ENCODE measurements at places on chromosomes 1 and 21.

- no peak for DNase-seq
Observed at GRCh38 chr21:25646474-25646873, 7.4 kb downstream of the JAM2 start.

- DNase-seq: no peak
Observed at GRCh38 chr1:166490437-166490991, 323.7 kb upstream of the FAM78B start.

GRCh38 chr1:36628804-36629203 lies 146.1 kb upstream of the CSF3R start:
- DNase-seq: no peak

- no peak for DNase-seq
Observed at GRCh38 chr1:184535191-184535970, 148.6 kb downstream of the C1orf21 start.

DNA sequence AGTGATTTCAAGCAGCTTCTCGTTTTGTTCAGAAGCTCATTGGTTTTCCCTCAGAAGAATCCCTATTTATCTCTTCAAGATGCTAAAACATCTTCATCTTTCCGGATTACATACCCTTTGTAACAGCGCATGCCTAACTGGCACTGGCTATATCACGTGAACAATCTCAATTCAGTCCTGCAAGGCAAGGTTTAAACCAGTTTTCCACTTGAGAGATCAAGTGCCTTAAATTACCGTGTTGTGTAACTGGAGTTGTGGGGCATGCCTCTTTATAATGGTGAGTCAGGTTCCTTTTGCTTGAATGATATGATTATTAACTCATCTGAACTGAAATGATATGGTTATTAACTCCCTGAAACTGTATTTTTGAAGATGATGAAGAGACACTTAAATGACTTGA lies 11.0 kb upstream of the ZFP69B start:
- no peak for DNase-seq

- no peak for DNase-seq
Observed at GRCh38 chr1:97007840-97008604, 286.4 kb downstream of the PTBP2 start.

DNA sequence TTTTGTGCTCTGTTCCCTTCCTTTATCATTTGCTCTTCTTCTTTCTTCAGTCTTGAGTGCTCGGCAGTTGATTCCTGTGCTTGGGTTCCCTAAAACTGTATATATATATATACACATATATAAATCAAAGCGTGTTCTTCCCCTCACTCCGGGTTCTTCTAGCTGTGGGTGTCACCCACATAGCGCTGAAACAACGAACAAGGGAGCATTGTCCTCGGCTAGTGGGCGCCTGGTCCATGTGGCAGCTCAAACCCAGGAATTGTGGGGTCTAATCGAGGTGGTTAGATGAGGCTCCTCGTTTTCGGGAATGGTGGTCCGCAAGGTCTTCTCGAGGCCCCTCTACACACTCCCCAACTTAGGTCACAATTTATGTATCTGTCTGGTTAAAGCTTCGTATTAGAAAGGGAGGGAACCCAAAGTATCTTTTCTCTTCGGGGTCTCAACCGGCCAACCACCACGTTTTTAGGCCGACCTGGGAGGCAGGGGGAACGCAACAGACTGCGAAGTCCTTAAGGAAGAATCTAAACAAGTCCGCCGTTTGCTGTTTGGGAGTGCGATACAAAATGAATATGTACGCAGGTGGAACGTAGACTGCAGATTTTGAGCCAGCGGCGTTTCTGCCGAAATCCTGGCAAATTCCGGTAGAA lies 504 bp upstream of the SDHC start:
- DNase-seq: peak; percentile 22

DNA sequence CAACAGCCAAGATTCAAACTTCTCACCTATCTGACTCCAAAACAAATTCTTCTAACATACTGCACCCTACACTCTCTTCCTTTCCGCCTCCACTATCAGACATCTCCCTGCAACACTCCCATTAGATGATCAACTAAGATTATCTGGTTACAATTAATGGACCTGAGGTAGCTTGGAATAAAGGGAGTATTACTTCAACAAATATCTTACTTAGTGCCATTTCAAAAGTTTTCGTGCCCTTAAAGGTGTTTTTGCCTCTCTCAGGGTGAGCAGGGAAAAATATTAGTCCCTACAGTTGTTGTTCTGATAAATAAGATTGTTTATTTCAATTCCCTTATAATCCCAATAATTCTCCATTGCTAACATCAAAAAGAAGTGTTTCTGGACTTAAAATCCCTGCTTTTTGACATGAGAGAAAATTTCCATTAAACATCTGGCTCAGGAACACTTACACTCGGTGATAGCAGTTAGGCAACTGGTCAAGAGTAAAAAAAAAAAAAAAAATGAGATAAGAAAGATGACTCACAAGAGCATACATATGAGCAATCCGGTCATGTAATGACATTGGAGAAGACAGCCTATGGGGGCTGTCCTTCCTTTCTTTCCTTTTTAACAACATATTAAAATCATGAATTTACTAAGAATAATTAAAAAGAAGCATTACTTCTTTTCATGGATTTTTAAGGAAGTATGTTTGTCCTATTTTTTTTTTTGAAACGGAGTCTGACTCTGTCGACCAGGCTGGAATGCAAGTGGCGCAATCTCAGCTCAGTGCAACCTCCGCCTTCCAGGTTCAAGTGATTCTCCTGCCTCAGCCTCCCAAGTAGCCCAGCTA lies 7.6 kb downstream of the RSBN1 start:
- no peak for DNase-seq

- DNase-seq: no peak
Observed at GRCh38 chr1:77238462-77238861, 19.2 kb upstream of the PIGK start.

- DNase-seq: peak; percentile 7
Observed at GRCh38 chr1:114342376-114342775, 168.6 kb downstream of the TRIM33 start.

GRCh38 chr1:181504399-181504842 lies 21.1 kb downstream of the CACNA1E start:
- DNase-seq: no peak

- DNase-seq: no peak
Observed at GRCh38 chr1:10623686-10624145, 149.0 kb downstream of the PEX14 start.

DNA sequence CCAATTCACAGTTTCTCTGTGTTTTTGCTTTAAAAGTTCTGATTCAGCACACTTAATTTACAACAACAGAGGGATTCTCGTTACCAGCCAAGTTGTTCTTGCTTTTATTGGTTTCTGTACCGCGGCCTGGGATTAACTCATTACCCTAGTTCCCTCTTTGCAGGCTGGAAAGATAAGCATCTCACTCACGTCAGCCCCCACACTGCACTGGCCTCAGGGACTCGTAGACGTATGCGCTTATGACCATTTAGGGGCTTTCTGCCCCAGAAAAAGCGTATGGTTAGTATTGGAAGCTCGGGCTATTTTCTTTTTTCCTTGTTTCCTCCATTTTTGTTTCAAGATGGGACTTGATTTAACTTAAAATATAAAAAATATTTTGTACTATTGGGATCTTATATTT lies 76.0 kb downstream of the POFUT2 start:
- DNase-seq: no peak

DNA sequence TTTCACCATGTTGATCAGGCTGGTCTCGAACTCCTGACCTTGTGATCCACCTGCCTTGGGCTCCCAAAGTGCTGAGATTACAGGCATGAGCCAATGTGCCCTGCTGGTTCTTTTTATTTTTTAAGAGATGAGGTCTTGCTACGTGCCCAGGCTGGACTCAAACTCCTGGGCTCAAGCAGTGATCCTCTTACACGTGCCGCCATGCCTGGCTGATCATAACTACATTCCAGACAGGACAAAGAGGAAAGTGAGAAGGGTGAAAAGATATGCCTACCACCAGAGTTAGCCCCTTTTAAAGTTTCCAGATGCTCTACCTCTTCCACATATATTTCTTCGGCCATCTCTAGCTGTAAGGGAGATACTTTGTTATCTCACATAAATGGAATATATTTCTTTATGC lies 79.7 kb upstream of the SOX13 start:
- DNase-seq: no peak

- no peak for DNase-seq
Observed at GRCh38 chr1:208065862-208066261, 154.9 kb upstream of the CD34 start.

- DNase-seq: no peak
Observed at GRCh38 chr21:34881421-34881820, 167.7 kb downstream of the RUNX1 start.

GRCh38 chr1:237205400-237206064 lies 163.5 kb downstream of the RYR2 start:
- DNase-seq: no peak

DNA sequence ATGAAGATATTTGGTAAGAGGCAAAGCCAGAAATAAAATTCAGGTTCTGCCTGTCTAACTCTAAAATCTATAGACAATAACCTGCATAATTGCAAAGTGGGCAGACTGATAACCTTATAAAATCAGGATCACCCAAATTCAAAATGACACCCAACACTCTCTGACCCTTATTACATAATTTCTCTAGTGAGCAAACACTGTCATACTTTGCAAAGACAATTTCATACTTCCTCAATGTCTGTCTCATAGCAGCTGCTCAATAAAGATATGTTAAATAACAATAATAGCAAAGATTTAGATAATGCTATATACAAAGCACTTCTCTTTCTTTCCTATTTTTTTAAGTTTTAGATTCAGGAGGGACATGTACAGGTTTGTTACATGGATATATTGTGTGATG lies 118.5 kb downstream of the UCHL5 start:
- no peak for DNase-seq

GRCh38 chr1:166090244-166090643 lies 76.6 kb downstream of the FAM78B start:
- no peak for DNase-seq

GRCh38 chr21:33642896-33643657 lies 776 bp downstream of the ITSN1 start:
- peak; percentile 19 for DNase-seq

DNA sequence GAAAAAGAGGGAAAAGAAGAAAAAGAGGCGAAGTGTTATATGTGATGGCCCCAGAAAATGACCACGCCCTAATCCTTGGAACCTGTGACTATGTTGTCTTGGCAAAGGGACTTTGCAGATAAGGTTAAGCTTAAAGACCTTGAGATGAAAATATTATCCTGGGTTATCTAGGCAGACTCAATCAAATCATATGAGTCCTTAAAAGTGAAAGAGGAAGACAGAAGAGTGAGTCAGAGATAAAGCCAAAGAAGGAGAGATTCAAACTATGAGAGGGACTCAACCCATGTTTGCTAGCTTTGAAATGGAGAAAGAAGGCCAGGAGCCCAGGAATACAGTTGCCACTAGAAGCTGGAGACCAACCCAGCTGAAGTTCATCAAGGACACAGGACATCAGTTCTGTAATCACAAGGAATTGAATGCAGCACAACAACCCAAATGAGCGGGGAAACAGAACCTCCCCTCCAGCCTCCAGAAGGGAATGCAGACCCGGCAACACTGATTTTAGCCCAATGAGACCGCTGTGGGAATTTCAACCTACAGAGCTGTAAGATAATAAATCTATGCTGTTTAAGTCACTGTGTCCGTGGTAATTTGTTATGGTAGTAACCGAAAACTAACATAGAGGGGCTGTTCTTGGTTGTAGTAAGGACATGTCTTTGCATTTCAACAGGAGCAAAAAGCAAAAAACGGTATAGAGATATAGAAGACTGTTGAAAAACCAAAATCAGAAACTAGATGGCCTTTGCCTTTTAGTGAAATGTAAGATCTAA lies 4.2 kb upstream of the RGS8 start:
- no peak for DNase-seq

- no peak for DNase-seq
Observed at GRCh38 chr1:214027498-214027897, 39.7 kb downstream of the PROX1 start.

DNA sequence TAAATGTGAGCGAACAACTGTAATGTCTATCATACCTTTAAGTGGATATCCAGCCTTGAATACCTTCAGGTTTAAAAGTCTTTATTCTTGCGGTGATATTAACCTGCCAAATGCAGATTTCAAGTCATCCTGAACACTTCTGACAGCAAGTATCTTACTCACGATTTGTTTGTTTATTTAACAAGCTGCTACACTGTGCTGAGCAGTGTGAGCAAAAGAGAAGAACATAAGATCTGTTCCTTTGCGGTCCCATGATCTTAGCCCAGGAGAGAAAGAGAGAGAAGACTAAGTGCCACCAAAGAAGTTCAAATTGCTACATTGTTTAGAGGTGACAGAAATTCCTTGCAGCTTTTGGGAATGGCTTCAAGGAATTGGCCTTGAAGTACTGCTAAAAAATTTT lies 9.5 kb upstream of the IL24 start:
- DNase-seq: no peak

DNA sequence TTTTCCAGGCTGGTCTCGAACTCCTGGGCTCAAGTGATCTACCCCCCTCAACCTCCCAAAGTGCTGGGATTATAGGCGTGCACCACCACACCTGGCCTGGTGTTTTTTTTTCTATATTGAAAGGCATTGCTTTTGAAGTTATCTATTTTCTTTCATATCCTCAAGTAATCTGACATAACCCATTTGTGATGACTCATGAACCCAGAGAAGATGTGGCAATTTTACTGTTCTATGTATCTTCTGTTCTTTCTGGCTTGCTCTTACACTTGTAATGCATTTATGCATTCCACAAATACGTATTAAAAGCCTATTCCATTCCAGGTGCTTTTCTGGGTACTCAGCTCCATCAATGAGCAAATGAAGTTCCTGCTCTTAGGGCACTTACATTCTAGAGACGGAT lies 29.9 kb upstream of the ERRFI1 start:
- no peak for DNase-seq

- no peak for DNase-seq
Observed at GRCh38 chr1:172401892-172402291, 18.6 kb upstream of the C1orf105 start.

DNA sequence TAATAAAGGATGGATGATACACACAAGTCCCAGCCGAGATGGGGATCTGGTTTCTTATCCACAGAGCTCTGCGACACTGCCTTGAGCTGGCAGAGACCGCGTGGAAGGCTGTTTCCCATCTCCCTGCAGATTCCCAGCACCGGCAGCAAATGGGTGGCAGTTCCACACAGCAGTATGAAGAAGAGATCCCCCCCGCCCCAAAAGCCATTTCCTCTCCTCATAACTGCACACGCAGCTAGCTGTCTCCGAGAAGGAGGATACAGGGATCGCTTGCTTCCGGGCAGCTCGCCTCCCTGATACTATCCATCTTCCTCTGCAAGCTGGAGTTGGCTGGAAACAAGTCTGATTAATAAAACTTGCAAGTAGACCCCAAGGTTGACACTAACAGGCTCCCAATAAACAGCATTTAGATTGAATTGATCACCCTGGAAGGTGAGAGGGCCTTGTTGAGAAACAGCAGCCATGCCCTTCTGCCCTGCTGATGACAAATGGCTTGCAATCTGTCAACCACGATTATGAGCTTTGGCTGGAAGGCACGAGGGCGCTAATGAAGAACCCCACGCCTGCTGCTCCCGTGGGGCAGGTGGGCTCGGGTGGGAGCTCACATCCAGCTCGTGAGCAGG lies 642.3 kb downstream of the AJAP1 start:
- DNase-seq: no peak
